Activated CD4-positive, alpha-beta T cell treated with anti-CD3 and anti-CD28 coated beads for 48 hours (primary cell): ENCODE measurements at places on chromosomes 2 and 18.

GRCh38 chr2:205766779-205767359 lies 84.6 kb downstream of the NRP2 start:
- peak; percentile 71 for DNase-seq

GRCh38 chr18:1657876-1658275 lies 753.2 kb downstream of the ADCYAP1 start:
- no peak for DNase-seq

DNA sequence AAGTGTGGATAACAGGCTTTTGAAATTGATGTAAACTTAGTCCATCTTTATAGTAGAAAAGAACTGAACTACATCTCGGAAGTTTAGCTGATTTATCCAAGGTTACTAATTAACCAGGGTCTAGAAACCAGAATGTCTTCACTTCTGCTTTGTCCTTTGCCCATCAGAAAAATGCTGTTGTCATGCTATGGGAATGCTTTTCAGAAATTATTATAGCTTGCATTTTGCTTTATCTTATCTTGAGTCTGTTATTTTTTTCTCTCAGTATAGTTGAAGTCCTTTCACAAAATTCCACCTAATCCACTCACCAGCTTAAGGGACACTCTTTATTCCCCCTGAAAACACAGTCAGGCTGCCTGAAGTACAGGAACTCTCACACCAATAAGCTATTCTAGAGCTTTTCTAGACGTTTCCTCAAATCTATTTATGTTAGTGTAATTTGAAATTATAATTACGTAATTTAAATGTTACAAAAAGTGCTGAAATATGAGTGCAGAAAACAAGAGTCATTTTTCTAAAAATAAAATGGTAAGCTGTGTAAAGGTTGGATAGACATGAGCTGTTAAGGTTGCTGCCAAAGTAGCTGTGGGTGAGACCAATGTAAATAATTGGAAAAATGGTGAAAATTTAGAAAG lies 456.3 kb downstream of the TGIF1 start:
- no peak for DNase-seq

DNA sequence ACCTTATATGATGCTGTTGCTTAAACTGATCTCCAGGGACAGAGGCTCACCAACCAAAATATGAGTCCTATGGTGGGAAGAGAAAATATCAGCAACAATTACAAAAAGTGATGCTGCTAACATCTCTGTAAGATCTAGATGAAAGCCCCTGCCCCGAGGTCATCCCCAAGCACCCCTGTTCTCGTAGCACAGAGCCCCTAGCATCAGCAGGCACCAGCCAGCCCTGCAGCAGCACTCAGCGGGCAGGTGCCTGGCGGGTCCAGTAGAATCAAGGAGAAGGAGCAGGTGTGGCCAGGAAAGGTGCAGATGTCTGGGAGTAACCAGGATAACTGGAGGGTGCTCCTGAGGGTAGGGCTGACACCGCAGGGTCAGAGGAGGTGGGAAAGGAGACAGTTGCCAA lies 474.2 kb upstream of the MYT1L start:
- DNase-seq: no peak

DNA sequence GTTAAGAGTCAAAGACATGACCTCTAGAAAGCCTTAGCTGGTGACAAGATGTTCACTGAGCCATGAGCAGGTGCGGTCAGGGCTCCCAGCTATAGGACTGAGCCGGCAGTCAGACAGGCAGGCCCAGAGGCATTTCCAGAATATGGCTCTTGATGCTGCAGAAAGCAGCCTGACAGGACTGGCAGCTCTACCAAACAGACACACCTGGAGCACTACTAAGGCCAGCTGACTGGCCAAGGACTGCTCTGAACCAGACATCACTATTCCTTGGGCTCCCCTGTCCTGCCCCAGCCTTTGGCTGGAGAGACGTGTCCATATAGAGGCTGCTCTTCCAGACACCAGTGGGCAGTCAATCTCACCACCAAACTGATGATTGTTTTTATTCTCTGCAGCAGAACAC lies 98.8 kb downstream of the RIF1 start:
- DNase-seq: no peak

DNA sequence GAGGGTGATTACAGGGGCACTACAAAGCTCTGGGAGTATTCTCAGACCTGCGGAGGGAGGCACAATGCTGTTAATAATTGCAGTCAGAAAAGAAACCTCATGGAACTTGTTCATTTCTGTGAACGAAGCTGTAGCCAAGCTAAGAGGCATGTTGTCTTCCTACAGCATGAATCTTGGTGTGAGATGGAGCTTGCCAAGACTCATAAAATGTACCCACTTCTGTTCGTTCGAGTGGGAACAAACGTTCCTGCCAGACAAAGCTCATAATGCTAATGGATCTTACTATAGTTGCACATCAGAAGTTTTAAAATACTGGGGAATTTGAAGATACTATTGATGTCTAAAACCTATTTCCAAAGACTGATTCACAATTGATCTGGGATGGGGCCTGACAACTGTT lies 489.1 kb downstream of the ZEB2 start:
- DNase-seq: no peak

GRCh38 chr2:197055045-197055444 lies 128.5 kb upstream of the PGAP1 start:
- DNase-seq: no peak

- DNase-seq: no peak
Observed at GRCh38 chr2:123648016-123648415, 377.1 kb upstream of the CNTNAP5 start.

GRCh38 chr2:29147963-29148362 lies 32.7 kb downstream of the CLIP4 start:
- no peak for DNase-seq

DNA sequence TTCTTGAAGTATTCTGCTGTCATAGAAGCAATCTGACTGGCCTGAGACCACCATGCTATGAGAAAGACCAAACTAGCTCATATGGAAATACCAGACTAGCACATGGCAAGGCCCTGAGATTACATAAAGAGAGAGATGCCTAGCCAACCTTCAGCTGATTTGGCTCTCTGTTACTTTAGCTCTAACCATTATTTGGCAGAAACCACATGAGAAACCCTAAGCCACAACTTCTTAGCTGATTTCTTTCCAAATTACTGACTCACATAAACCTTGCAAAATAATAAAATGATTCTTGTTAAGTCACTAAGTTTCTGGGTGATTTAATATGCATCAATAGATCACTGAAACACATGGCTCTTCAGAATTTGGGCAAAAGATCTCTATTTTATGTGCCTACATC lies 295.0 kb upstream of the ZNF521 start:
- DNase-seq: no peak

- no peak for DNase-seq
Observed at GRCh38 chr2:64277101-64277849, 133.1 kb upstream of the PELI1 start.

GRCh38 chr18:54323970-54324369 lies 33.7 kb downstream of the STARD6 start:
- DNase-seq: no peak

GRCh38 chr2:55907686-55908085 lies 15.9 kb downstream of the EFEMP1 start:
- no peak for DNase-seq
